ENCODE measurements at places on chromosomes 11 and 22.
A peak's percentile ranks its signal among the peaks of the same experiment; 100 is the strongest.

DNA sequence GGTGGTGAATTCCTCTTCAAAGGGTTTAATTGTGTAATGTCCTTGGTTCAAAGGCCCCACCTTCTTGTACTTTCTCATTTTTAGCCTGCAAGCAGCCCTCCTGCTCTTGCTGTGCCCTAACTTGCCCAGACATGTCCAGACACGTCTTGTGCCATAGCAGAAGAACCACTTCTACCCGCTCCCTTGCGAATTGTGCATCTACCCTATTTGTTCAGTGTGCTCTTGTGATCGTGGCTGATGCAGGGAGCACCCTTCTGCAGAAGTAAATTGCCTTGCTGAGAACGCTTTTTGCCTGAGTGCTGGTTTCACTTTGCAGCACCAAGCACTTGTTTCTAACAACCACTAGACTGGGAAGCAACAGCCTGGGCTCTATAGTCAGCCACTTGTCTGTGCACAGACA is 249.4 kb downstream of the SBF2 start:
- DNase-seq, result no peak

DNA sequence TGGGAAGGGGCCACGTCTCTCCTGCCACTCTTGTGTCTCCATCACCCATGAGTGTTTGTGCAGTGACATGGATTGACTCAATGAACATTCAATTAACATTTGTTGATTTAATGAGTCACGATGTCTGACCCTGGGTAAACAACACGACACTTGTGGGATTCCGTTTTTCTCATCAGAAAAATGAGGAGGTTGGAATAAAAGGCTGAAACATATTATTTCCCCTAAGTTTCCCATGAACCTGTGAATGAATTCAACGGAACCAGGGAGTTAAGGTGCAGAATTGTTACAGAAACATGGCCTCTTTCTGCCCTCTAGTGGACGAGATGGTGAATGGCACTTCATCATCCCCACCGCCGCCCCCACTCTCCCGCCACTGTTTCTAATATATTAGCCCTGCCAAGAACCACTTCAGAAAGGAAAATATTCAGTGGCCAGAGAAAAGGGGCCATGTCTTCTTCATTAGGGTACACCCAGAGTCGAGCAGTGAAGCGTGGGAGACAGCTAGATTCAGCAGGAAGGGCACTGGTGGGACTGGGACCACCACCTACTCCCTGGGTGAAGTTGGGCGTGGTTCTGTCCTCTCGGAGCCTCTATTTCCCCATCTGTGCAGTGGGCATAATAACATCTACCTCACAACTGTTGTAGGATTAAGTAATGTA is 46.3 kb upstream of the SYT13 start:
- peak; percentile 85 for DNase-seq

- DNase-seq, result no peak
Observed at GRCh38 chr11:72012091-72012630, 13.5 kb downstream of the IL18BP start.

DNA sequence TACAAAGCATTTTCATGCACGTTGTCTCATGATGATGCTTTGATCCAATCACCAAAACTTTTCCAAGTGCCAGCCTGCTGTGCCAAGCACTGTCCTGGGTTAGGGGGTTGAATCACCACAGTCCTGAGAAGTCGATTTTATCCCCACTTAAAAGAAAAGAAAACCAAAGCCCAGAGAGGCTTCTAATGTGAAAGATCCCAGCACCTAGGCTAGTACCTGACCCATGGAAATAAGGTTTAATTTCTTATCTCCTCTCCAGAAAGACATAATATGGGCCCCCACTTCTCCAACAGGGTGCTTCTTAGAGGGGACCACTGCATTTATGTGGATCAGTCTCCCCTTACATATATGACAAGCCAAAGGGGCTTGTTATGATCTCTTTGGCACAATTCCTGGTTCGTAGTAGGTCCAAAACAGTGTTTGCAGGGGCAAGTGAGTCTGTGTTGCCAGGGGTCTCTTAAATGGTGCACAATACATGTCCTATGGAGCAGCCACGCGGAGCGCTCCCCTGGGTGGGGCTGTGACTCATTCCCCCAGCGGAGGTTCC is 1.9 kb upstream of the BCL9L start:
- no peak for DNase-seq

DNA sequence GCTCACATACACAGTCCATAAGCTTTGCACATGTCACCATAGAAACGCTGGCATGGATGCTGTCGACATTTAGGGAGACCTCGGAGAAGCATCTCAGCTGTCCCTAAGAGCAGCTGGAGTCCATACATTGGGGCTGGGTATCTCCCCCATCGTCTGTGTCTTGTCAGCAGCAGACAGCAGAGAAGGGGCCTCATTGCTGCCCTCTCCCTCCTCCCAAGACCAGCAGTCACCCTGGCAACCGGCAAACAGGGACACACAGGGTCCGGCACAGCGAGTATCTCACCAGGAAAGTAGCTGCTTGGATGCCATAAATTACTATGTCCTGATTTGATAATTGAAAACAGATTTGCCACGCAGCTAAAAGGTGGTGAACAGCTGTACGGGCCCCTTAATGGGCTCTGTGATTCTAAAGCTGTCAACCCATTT is 84.4 kb downstream of the CD44 start:
- DNase-seq, result peak; percentile 10

- DNase-seq, result no peak
Observed at GRCh38 chr11:1146365-1146764, 11.4 kb upstream of the MUC5AC start.

DNA sequence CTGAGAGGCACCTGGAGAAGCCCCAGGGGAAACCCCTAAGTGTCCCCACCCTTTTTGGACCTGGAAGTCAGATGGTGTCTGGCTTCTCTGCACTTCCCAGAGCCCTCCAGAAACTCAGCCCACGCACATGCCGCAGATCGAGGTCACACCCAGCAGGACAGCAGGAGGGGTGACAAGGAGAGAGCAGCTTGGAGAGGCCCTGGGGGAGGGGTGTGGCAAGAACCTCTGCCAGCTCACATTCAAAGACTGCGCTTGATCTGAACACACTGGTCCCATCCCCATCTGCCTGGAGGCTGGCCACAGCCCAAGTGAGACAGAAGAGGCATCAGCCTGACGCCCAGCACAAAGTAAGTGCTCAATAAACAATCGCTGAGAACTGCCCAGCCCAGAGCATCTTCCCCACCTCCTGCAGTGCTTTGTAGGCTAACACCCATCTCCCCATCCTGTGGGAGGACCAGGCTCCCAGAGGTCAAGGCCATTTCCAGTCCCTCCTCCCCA is 21.4 kb downstream of the TMPRSS6 start:
- DNase-seq, result no peak

- DNase-seq, result peak; percentile 82
Observed at GRCh38 chr22:23183061-23183698, 2.9 kb downstream of the BCR start.

DNA sequence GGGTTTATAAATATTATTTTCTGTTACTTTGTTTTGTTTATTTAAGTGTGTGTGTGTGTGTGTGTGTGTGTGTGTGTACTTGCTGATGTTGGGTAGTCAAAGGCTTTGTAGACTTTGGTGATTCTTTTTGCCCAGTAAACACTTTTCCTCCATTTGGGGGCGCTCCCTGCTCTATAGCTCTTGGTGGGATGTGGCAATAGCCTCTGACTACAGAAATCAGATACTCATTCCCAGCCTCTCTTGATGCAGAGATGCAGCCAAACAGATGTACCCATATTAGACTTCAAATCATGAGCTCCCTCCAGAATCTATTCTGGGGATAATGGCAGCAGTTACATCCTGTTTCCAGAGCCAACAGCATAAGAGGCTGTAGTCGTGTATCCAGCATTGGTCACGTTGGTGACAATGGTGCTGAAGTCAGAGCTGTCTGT is 33.4 kb upstream of the APOL5 start:
- peak; percentile 37 for DNase-seq

DNA sequence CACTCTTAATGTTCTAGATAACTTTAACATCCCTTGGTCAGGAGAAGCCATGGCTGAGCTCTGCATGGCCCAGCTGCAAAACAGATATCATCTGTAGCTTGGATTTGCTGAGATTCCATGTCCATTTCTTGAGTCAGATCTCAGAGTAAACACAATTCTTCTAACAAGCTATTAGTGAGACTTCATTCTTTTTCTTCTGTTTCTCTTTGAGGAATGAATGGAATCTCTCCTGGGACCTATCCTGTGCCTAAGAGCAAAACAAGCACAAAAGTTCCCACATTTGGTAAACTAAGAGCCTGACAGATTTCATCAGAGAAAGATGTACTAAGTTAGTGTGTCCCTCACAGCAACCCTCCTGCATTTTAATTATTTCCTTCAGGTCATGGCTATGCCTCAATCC is 142.8 kb downstream of the MAML2 start:
- no peak for DNase-seq

GRCh38 chr11:133541720-133542095 is 9.4 kb upstream of the OPCML start:
- DNase-seq, result no peak

DNA sequence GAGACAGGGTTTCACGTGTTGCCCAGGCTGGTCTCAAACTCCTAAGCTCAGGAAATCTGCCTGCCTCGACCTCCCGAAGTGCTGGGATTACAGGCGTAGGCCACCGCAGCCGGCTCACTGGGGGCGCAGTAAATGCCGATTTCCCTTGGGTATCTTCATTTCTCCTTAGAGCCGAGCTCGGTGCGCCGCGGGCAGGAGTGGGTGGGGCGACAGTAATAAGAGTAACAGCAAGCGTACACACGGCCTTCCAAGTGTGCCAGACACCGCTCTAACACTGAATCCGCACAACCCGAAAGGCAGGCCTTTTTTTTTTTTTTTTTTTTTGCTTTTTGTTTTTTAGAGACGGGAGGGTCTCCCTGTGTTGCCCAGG is 500 bp upstream of the ADSL start:
- peak; percentile 48 for DNase-seq

GRCh38 chr11:111730871-111731591 is 35.2 kb downstream of the PPP2R1B start:
- DNase-seq, result no peak
